WERI-Rb-1 (cell line): ENCODE measurements at places on chromosomes 12 and 14.
A peak's percentile ranks its signal among the peaks of the same experiment; 100 is the strongest.

DNA sequence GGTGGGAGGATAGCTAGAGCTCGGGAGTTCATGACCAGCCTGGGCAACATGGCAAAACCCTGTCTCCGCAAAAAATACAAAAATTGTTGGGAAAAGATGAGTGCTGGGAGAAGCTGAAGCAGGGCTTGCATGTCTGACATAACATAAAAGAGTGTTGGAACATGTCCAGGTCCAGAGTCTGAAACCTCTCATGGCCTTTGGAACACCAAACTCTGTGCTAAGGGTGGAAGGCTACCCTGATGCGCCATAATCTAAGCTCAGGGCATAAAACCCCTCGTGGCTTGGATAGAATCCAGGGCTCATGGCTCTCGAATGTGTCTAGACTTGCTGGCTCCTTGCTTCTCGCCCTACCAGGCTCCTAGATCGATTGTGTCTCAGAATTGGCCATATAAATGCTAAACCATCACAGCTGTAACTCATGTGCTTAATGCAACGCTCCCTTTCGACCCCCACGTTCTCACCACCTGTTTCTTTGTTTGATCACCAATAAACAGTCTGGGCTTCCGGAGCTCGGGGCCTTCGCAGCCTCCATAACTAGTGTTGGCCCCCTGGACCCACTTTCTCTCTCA lies 6.7 kb upstream of the CLEC7A start:
- DNase-seq = no peak

- DNase-seq = no peak
These were observed 13.2 kb upstream of the ITPK1 start for GRCh38 chr14:93128725-93129459.

DNA sequence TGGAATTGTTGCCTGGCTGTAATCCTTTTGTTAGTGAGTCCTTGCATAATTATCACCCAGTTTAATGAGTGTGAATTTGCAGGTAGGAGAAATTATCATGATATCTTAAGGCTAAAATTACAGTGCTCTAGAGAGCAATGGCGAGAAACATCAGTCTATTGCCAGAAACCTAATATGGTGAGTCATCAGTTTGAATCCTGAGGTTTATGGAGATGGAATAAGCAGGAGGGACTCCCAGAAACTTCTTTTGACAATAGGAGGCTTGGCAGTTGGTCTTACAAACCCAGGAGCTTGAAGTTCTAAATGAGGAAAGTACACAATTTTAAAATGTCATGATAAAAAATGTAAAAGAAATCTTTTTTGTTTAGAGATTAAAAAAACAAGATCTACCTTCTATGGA lies 31.5 kb upstream of the CRADD start:
- DNase-seq = no peak

DNA sequence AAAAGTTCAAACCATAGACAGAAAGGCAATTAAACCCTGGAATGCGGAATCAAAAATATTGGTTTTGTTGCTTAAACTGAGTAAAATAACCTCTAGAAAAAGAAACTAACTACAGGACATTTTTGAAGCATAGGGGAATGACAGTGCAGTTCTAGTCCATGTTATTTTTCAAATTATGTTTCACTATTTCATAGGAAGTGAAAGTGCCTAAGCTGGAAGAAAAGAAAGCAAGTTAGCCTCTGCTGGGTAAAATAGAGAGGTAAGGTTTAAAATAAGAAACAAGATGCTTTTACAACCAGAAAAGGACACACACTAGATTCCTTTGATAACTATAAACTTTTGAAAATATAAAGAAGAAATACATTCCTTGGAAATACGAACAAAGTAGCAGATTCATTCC lies 1.1 kb downstream of the CLECL1 start:
- DNase-seq = no peak

DNA sequence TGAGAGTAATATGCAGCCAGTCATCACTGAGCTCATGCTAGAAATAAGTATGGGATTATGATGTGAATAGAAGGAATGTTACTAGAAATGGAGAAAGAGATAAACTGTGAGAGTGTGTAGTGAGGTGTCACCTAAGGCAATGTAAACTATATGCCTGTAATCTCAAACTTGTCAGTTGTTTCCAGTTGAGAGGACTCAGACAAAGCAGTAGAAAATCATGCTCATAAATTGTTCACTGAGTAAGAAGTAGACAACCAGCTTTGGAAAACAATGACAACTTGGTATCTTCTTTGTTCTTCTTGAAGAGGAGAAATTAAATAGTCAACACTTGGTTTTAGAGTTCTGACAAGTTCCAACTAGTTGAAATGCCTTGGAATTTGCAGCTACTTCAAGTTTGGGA lies 148.5 kb upstream of the OR4E1 start:
- no peak for DNase-seq

GRCh38 chr12:77339610-77340009 lies 274.2 kb upstream of the E2F7 start:
- DNase-seq = no peak

- no peak for DNase-seq
These were observed 9.6 kb upstream of the EP400 start for GRCh38 chr12:131940141-131940547.

- no peak for DNase-seq
These were observed 97.6 kb downstream of the TGFB3 start for GRCh38 chr14:75884198-75884611.

DNA sequence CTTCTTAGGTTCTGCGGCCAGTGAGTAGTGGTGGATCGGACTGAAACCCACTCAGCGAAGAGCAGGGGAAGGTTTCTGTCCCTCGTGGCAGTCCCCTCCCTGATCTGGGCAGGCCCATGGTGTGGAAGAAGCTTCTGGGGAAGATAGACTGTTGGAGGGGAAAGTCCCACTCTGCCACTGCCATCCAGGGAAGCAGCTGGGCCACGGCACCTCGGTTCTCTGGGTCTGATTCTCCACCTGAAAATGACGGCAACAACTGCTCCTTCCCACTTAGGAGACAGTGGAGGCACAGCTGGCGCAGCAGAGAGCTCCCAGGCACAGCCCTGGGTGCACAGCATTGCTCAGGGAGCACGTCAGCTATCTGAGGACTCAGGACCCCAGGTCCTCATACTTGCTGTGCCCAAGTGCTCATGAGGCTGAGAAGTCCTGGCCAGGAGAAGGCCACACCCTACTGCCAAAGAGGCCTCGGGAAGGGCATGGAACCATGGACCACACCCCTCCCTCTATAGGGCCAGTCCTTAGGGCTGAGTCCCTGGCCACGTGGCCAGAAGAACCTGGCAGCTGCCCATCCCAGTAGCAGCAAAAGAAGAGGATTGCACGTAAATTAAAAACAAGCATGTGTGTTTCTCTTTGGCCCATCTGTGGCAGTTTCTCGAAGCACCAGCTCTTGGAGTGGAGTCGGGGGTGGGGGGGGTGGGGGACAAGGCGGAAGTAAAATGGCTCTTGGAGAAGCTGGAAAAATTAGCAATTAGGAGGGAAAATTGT lies 85.3 kb upstream of the BCL11B start:
- DNase-seq = no peak

- no peak for DNase-seq
These were observed 76.8 kb downstream of the DAD1 start for GRCh38 chr14:22512106-22512814.

GRCh38 chr12:109952873-109953272 lies 43.3 kb downstream of the GIT2 start:
- no peak for DNase-seq

DNA sequence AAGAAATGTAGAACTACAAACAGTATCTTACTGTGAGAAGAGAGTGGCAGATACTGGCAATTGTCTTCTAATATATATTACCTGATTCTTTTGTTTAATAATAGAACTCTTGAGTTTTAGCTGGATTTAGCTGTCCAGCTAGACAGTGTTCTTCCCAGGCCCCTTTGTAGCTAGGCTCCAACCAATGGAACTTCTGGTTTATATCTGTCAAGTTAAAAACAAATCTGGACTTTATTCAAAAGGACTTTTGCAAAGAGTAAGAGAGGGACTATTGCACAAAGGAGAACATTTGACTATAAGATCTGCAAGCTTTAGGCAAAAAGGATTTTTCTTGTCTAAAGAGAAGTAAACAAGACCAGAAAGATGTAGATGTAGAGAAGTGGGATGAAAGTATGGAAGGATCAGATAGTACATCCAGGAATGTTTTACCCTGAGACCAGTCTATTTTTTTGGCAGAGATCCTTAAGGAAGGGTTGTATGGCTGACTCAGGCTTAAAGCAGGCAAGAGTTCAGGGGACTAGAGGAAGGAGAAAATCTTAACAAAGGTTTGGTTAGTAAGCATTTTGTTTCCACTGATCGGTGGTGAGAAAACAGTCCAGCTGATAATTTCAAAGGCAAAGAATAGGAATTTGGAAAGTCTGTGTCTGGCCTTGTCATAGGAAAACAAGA lies 111.1 kb upstream of the PLEKHA5 start:
- no peak for DNase-seq

DNA sequence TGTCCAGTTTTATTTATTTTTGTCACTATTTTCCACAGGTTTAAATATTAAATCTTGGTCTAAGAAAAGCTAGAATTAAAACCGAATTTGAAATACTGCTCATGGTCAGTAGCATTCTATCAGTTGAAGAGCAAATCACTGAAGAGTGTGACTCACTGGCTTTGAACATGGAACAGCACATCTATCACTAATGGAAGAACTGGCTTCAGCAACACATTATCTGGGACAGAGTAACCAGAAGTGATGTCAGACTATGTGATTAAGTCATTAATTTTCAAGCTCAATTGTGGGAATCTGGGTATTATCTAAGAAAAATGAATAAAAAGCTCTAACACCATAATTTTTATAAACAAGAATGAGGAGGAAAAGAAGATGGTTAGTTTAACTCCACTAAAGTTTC lies 527.5 kb downstream of the TMTC2 start:
- DNase-seq = no peak

DNA sequence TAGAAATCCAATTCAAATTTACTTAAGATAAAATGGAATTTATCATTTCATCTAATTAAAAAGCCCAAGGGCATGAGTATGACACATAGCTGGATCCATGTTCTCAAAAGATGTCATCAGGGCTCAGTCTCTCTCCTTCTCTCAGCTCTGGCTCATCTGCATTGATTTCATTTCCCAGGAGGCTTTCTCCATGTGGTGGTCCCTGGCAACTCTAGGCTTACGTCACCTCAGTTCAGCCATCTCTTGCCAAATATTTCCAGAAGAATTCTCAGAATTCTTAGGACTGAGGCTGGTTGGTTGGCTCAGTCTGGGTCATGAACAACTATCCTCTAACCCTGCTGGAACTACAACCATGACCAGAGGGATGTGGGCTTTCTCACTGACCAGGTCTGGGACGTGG lies 65.3 kb downstream of the FOS start:
- no peak for DNase-seq

DNA sequence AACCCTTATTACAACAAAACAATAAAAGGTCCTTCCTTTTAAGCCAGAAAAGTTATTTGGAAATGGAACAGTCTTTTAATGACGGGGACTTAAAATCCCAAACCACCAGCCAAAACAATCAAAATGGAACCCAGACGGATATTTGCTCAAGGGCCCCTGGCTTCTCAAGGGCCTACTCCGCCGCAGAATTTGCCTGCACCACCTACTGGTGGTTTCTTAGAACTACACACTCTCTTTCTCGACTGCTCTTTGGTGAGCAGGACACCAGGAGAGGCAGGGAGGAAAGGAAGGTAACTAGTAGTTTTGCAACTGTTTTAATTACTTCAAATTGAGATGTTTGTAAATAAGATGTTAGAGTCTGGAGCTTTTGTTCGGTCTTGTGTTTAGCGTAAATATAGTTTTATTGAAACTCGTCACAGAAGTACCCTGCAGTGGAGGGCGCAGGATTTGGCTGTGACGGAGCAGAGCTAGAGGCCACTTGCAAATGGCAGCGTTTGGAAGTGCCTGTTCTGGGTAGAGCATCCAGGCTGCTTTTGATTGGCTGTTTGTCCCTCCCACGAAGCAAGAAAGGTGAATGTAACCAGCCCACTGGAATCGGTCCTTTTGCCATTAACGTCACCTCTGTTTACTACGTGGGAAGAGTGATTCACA lies 238.5 kb downstream of the CACNA1C start:
- peak; percentile 48 for DNase-seq

DNA sequence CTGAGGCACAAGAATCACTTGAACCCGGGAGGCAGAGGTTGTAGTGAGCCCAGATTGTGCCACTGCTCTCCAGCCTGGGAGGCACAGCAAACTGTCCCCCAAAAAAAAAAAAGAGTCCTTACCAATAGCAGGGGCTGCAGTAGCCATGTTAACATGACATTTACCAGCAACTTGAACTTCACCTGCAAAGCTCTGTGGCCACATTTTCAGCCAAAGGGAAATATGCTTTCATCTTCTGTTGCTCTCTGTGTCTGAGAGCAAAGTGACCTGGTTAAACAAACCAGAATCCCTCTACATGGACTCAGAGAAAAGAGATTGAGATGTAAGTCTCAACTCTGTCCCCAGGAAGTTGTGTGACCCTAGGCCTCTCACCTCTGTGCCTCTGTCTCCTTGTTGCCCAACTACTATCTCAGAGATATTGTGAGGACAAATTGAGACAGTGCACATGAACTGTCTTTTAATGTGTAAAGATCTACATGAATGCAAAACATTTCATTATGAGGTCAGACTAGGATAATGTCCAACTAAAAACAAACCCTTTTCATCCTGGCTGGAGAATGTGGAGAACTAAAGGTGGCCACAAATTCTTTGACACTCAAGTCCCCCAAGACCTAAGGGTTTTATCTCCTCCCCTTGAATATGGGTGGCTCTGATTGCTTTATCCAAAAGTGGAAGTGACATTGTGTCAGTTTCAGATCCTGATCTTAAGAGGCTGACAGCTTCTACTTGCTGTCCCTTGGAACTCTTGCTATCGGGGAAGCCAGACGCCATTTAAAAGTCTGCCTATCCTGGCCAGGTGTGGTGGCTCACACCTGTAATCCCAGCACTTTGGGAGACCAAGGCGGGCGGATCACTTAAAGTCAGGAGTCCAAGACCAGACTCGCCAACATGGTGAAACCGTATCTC lies 24.7 kb upstream of the P2RX4 start:
- DNase-seq = no peak

DNA sequence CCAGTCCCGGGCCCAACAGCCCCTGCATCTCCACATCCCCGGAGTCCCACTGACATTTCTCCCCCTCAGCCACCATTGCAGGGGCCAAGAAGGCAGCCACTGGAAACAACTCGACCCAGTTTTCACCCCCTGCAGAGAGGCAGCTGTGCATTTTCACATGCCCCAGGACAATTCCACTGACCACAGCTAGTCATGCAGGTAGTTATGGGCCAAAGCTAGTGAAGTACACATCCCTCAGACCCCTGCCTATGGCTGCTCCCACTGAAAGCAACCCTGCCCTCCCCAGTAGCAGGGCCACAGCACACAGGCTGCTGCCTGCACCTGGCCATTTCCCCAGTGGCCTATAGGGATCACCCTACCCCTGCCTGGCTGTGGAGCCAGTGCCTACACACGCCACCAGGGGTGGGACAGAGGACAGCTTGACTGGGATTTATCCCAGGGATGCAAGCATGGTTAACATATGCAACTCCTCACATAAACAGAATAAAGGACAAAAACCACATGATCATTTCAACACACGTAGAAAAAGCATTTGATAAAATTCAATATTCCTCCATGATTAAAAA lies 154.0 kb downstream of the NDUFA12 start:
- no peak for DNase-seq

DNA sequence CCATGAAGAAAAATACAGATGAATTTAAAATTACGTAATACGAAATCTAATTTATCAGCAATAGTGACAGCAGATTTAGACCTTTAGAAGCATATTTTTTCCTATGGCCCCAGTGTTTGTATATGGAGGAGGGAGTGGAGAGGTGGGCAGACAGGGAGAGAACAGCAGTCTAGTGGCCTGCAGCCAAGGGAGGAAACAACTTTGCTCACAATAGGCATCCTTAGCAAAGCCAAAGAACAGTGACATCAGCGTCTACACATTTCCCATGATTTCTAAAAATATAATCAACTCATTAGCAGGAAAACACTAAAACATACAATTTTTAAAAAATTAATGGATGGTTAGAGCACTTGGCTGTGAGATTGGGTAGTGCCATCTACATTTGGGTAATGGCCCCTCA lies 622.6 kb upstream of the ATP2B1 start:
- DNase-seq = no peak
